ENCODE measurements at places on chromosomes 6 and 20. TPM values are rescaled to one million over a fixed set of nuclear protein-coding genes. Genes with fewer than 3 reads are reported as not detected.
A peak's percentile ranks its signal among the peaks of the same experiment; 100 is the strongest.

DNA sequence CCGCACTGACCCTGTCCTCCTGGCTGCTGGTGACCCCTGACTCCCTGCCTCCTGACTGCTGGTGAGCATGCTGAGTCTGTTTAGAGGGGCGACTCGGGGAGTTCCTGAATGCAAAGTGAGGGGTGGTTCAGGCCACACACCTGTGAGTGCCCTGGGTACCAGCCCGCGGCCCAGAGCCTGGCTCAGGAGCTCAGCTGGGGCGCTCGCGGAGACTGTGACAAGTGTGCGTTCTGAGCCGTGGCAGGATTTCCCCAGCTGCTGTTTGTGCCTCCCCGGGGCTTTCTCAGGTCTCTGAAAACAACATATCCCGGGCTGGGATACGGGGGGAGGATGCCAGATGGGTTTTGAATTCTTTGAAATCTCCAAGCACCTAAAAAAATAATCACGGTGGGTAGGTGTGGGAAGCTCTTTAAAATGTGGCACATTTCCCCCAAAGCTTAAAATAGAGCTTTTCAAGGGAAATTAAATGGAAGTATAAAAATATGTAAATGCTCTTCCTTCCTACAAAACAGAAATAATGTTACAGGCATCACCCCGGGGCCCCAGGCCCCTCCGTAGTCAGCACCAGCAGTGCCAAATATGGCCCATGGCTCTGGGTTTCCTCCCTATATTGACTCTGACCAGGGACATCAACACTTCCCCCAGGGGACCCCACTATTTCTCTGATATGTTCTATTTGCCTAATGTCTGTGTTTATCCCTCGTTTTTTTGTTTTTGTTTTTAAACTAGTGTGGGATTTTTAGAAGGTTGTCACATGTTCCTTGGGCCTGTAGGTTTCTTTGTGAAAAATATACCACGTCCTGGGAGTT, 49.9 kb upstream of the TAGAP start:
- no peak for DNase-seq

DNA sequence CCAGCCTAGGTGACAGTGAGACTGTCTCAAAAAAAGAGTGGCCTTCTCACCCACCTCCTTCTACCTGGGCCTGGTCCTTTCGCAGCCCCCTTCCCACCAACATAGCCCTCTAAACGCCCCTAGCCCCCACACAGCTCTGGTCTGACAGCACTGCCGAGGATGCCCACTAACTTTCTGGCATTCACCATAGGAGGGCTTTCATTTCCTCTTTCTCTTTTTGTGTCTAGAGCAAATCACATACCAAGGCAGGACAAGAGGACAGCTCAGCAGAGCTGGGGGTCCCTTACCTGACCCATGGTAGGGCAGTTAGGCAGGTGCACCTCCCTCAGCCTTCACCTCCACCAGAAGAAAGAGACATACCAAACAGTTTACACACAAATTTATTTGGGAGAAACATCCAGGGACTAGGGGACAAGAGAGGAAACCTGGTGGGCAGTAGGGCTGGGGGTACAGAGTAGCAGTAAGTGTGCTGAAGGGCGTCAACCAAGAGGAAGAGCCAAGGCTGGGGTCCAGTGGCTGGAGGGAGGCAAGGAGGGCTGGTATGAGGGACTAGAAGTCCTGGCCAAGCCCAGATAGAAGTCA, 4.5 kb downstream of the LY6G5C start:
- DNase-seq, result no peak

GRCh38 chr6:107561306-107561705, 71.4 kb downstream of the SOBP start:
- DNase-seq, result no peak

- DNase-seq, result no peak
Measured at GRCh38 chr6:64721865-64722264, 985.2 kb downstream of the EYS start.

- DNase-seq, result no peak
Measured at GRCh38 chr6:18042536-18043145, 55.2 kb upstream of the KIF13A start.

GRCh38 chr6:40389254-40389653, 197.9 kb downstream of the LRFN2 start:
- DNase-seq, result no peak

DNA sequence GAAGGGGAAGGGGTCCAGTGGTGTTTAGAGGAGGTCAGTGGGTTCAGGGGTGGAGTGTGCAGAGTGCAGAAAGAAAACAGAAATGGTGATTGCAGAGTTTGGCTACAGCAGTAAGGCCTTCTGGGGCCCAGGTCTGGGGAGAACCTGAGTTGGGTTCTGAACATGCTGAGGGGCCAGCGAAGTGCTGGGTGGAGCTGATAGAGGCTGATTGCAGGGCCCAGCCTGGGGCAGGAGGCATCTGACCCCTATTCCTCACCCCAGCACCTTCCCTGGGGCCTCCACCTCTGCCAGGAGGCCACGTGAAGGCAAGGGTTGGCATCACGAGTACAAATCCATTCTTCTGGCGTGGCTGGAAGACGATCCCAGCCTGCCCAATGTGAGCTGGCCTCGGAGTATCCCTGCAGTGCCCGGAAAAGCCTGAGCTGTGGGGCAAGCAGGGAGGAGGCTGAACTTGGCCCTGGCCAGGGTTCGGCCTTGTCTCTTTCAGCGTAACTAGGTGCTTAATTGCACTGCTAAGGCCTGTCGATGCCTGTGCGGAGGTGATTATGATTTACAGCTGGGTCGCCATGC, 35.3 kb downstream of the VSTM2L start:
- DNase-seq, result no peak

- no peak for DNase-seq
Measured at GRCh38 chr6:55774286-55775028, 100.9 kb downstream of the BMP5 start.

GTSF1L gene
- not detected for polyA plus RNA-seq

DNA sequence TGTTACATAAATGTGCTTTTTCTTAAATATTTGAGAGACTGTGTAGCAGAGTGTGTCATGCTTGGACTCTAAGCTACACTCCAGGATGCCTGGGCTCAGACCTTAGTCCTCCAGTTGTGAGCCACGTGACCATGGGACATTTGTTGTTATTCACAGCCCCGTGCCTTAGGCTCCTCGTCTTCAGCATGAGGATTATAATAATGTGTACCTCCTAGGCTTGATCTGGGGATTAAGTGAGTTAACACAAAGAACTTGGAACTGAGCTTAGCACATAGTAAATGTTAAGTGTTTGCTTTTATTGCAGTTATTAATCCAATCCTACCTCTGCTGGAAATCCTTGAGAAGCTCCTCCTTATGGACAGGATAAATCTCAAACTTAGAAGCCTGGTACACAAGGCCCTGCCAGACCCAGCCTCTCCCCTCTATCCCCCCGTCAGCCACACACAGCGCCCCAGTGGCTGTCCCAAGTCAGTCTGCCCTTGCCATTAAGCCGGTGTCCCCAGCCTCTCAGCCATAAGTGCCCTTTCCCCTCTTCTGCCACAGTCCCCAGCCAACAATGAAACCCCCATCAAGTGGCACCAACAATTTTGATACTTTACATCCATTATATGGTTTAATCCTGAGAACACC, 177.5 kb downstream of the TMEM242 start:
- no peak for DNase-seq

DNA sequence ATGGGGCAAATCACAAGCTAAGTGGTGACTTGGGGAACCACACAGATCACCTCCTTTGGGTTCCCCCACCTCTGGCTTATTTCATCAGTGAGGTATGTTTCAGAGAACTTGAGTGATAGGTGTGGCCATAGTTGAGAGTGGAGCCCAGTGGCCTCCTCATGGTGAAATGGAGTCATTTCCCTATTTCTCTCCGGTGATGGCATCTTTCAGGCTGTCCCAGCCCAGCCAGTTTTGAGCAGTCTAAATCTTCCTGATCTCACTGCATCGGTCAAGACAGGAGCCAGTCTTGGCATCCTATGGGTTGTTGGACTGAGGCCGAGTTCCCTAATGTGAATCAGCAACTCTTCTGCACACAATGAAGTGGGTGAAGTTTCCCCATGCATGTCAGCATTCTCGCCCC, 132.4 kb downstream of the EYA2 start:
- no peak for DNase-seq

- no peak for DNase-seq
Measured at GRCh38 chr6:45591890-45592289, 214.2 kb upstream of the SUPT3H start.

DNMT3B gene
- 1.9 TPM for polyA plus RNA-seq

BMP5 gene
- 0.26 TPM for polyA plus RNA-seq

DNA sequence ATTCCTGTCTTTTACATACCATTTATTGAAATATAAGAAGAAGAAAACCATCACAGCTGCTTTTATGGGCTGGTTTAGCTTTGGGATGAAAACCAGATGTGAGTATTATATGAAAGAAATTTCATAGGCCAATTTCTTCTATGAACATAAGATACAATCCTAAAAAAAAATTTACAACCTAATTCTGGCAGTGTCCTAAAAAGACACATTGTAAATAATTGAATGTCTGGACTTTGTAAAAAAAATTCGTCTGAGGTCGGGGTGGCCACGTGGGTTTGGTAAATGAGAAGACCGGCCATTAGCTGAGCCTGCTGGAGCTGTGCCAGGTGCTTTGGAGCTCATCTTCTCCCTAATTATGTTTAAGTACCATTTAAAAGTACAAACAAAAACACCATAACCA, 26.8 kb downstream of the DACT2 start:
- DNase-seq, result no peak

- no peak for DNase-seq
Measured at GRCh38 chr6:140182821-140183220, 808.4 kb upstream of the CITED2 start.

PRPH2 gene
- polyA plus RNA-seq, result 0.97 TPM

DNA sequence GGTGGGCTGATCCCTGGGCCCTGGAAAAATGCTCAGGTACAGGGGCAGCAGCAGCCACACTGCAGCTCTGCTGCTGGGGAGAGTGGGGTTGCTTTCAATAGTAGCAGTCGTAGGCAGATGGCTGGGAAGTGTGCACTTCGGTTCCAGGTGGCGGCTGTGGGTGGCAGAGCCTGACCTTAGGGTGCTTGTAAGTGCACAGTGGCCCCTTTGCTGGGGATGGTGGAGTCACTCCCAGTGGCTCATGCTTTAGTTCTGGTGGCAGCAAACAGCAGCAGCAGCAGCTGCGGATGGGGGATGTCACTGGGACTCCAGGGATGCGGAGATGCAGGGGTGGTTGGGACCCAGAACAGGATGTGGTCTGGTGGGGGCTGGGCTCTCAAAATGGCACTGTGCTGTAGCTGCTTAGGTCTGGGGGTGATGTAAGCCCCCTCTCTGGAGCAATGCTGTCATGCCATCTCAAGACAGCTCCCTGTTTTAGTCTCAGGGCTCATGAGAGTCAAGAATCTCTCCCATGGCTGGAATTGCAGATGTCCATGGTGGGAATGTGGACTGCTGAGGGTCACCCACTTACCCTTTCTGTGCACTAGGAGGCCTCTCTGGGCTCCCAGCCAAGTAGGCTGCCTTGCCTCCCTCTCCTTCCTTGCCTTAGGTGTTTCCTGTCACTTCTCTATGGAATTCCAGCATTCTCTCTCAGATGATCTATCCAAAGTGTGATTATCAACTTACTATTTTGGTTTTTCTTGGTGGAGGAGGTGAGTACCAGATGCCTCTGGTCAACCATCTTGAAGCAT, 146.7 kb upstream of the SLC22A23 start:
- DNase-seq, result no peak

GRCh38 chr6:26367114-26367513, 2.1 kb downstream of the BTN3A2 start:
- DNase-seq, result no peak

FUT9 gene
- not detected for polyA plus RNA-seq

GRCh38 chr6:158686311-158686710, 36.5 kb downstream of the SYTL3 start:
- DNase-seq, result no peak

GRCh38 chr6:33903579-33903978, 99.8 kb upstream of the MLN start:
- DNase-seq, result no peak

GRCh38 chr6:142005021-142005420, 127.7 kb upstream of the GJE1 start:
- DNase-seq, result no peak

- no peak for DNase-seq
Measured at GRCh38 chr20:24452498-24453127, 16.8 kb upstream of the SYNDIG1 start.

ARG1 gene
- not detected for polyA plus RNA-seq

GRCh38 chr6:98985391-98985790, 37.6 kb upstream of the FBXL4 start:
- DNase-seq, result no peak

- no peak for DNase-seq
Measured at GRCh38 chr6:131756039-131756438, 45.2 kb upstream of the CTAGE9 start.

DNA sequence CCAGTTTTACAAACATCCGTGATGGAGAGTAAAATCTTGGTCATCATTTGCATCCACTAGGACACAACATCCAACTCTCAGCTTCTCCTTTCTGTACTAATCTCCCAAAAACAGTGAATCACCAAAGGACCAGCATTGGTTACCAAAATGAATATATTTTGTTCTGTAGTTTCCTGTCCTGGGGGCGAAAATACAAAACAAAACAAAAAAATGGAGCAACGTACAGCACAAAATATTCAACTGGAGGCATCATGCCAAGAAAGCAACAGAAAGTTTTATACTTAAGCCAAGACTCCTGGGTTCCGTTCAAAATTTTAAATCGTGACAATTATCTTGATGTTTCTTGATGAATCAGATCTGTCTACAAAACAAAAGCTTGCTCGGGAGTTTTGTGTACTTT, 126.6 kb upstream of the CCDC28A start:
- DNase-seq, result peak; percentile 13

DNA sequence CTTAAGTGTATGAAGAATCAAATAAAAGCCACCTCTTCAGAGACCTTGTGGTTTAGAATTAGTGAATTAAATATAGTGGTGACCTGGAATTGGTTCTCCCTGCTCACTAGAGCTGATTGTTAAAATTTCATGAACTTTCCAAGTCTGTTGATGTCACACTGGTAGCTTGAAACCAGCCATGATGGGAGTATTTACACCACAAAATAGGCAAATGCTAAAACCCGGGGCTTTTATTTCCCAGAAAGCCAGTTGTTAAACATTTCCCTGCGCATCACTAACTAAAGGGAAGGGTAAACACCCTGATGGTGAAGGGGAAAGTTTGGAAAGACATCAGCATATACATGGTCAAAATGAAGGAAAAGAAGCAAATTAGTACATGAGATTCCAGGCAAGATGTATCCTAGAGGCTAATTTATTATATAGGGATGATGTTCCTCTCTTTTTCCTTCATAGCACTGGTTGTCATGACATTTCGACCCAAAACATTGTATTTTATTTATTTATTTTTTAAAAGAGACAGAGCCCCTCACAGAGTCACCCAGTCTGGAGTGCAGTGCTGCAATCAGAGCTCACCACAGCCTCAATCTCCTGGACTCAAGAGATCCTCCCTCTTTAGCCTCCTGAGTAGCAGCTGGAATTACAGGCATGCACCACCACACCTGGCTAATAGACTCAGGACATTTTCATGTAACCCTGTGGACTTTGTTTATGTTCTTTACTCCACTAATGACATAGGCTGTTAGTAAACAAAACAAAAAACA, 123.2 kb downstream of the RIN2 start:
- no peak for DNase-seq

DNA sequence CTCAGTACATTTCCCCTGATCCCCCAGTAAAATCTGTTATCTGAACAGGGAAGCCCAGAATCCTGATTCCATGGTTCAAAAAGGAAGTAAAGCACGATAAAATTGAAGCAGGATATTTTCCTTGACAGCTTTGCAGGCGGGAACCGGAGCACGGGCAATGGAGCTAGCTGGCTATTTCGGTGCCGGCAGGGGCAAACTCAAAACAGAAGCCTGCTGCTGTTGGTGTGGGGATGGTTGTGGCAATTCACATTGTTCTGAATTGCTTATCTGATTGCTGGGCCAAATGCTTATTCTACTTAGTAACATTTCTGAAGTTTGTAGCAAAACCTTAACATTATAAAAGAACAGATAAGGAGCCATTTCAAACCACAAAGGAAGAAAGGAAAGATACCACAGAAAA, 172.4 kb downstream of the MMS22L start:
- DNase-seq, result no peak
